ENCODE measurements at places on chromosomes 1 and 21. TPM values are rescaled to one million over a fixed set of nuclear protein-coding genes. Genes with fewer than 3 reads are reported as not detected.
A peak's percentile ranks its signal among the peaks of the same experiment; 100 is the strongest.

- peaks cover 38% of the 10 kb centered on the region for H3K36me3 ChIP-seq
- H3K4me1 ChIP-seq, result no peaks in the 10 kb centered on the region
- H3K27ac ChIP-seq, result no peak overlapping the region
- H3K27me3 ChIP-seq, result no peaks in the 10 kb centered on the region
- no peak for DNase-seq
Observed at GRCh38 chr1:226990133-226990716, 50.1 kb downstream of the COQ8A start.

PRKAB2 gene
- total RNA-seq, result 14.0 TPM

DNA sequence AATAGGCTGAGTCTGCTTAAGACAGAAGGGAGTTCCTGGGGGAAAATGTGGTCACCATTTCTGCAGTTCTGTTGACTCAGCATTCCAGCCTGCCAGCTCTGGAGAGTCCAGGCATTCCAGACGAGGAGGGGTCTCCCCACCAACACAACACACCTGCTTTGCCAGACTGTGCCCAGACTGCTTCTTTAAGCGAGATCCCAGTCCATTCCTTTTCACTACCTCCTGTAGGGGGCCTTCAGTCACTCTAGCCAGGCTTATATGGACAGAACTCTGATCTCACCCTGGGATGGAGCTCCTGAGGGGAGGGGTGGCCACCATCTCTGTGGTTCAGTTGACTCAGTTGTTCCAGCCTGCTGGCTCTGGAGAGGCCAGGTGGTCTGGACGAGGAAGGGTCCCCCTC, 48.5 kb downstream of the UBE2U start:
- no peak for DNase-seq
- H3K27me3 ChIP-seq, result peaks cover 63% of the 10 kb centered on the region
- no peak overlapping the region for H3K4me3 ChIP-seq
- H3K27ac ChIP-seq, result no peak overlapping the region
- no peaks in the 10 kb centered on the region for H3K4me1 ChIP-seq

DNA sequence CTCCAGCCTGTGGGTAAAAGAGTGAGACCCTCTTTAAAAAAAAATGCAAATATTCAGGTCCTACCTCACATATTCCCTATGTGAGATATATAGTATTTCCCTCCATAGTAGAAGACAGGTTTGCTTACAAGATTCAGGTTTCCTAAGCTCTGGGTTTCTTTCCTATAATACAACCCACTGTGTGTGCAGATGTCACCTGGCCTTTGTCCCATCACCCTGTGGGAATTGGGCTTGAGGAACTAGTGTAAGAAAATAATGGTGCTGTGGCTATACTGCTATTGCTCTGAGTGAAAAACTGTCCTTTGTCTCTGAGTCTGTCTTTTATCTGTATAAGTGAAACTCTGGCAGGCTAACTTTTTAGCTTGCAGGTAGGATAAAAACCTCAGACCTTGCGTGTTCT, 13.0 kb downstream of the C1orf146 start:
- no peak overlapping the region for H3K4me3 ChIP-seq
- no peaks in the 10 kb centered on the region for H3K4me1 ChIP-seq
- no peaks in the 10 kb centered on the region for H3K36me3 ChIP-seq
- H3K27me3 ChIP-seq, result peaks cover 10% of the 10 kb centered on the region
- DNase-seq, result no peak

DNA sequence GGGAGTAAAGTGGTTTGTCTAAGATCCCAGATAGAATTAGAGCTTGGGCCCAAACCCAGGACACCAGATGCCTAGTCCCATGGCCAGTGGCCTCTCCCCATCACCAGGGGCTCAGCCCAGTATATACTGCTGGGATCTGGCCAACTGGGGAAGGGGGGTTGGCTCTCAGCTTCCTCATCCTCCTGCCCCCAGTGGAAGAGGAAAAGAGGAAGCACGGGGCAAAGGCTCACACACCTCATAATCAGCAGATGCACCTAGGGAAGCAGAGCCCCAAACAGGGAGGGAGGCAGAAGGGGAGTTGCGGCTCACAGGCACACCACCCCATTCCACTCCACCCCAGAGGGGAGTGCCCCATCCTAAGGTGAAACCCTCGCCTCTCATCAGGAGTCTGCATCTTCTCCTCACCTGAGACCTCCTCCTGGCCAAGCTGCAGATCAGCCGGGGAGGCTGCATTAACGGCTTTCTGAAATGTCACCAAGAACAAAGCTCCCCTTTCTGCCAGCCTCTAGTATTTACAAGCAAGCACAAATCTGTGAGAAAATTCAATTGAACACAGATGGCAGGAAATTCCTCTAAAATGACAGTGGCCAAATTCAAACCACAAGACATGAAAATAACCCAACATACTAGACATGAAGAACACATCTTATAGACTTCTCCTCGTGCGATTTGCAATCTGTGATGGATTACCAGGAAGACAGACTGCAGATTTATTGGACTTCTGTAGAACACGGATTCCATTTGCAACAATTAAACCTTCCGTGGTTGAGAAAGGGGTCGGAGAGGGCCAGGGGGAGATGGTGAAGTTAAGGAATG, 82.8 kb downstream of the GLIS1 start:
- H3K36me3 ChIP-seq, result no peaks in the 10 kb centered on the region
- DNase-seq, result no peak
- peak overlapping the region; percentile 36 for H3K4me3 ChIP-seq
- peak overlapping the region; percentile 85 for H3K27ac ChIP-seq
- H3K4me1 ChIP-seq, result peaks cover 79% of the 10 kb centered on the region
- no peaks in the 10 kb centered on the region for H3K27me3 ChIP-seq

DNA sequence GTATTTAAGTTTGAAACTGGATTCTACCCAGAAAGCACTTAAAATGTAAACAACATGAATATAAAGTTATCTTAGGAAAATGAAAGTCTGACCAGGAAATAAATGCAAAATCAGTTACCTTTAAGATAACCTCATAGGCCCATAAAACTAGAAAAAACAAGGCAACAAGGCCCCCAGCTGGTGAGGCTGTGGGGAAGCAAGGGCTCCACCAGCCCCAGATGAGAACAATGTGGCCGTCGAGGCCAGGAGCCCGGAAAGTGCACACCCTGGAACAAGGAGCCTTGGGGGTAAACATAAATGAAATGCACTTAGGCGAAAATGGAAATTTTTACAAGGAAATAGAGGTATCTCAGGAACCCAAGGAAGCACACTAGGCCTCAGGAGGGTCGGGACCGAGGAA, 37.9 kb upstream of the BMP8B start:
- peaks cover 7% of the 10 kb centered on the region for H3K4me1 ChIP-seq
- H3K4me3 ChIP-seq, result no peak overlapping the region
- H3K27me3 ChIP-seq, result peaks cover 14% of the 10 kb centered on the region
- H3K36me3 ChIP-seq, result no peaks in the 10 kb centered on the region

DNA sequence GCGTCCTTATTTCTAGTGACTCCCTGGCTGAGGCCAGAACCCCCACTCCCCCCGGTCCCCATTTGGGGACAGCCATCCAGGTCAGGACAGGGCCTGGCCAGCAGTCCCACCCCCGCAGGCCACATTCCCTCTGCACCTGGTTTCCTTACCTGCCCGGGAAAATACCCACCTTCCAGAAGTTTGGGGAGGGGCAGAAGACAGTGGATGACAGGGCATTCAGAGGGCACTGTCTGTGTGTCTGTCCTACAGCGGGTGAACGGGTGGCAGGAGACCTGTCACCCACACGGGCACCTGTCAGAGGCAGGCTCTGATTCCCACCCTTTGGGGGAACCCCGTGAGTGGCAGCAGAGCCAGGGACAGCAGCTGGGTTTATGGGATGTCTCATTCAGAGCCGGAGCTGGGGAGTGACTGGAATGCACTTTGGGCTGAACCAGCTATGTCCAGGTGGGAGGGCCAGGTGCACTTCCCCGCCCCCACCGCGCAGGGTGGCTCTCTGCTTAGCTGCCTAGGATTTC, 2.0 kb downstream of the ARHGEF16 start:
- H3K4me3 ChIP-seq, result no peak overlapping the region
- no peaks in the 10 kb centered on the region for H3K27me3 ChIP-seq
- H3K4me1 ChIP-seq, result peaks cover 50% of the 10 kb centered on the region

GRCh38 chr1:26972821-26973220, 12.6 kb upstream of the KDF1 start:
- no peak for DNase-seq
- no peaks in the 10 kb centered on the region for H3K27me3 ChIP-seq
- H3K4me1 ChIP-seq, result peaks cover 10% of the 10 kb centered on the region
- H3K4me3 ChIP-seq, result no peak overlapping the region

NFYC gene
- 53.4 TPM for total RNA-seq

KRTAP19-5 gene
- total RNA-seq, result not detected

OR2M3 gene
- not detected for total RNA-seq

KCNAB2 gene
- 10.4 TPM for total RNA-seq

DNA sequence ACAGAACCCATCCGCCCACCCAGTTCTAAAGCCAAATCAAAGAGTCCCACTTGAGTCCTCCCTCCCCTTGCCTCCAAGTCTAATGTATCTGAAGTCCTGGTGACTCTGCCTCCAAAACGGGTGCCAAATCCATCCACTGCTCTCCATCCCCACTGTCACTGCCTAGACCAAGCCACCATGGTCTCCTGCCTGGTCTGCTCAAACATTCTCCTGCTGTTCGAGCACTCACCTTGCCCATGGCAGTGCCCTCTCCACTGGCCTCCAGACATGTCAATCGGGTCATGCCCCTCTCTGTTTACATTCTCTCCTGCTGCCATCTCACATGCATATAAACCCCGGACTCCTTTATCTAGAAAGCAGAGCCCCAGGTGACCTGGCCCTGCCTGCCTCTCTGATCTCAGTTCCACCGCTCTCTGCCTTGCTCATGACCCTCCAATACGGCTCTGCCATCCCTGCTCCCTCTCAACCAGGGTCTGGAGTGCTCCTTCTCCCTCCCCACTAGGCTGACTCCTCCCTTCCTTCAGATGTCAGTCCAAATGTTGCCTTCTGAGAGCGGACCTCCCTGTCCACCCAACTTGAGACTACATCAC, 32.1 kb upstream of the MX1 start:
- no peaks in the 10 kb centered on the region for H3K36me3 ChIP-seq
- DNase-seq, result no peak
- no peak overlapping the region for H3K27ac ChIP-seq
- peaks cover 33% of the 10 kb centered on the region for H3K27me3 ChIP-seq
- no peaks in the 10 kb centered on the region for H3K4me1 ChIP-seq
- no peak overlapping the region for H3K4me3 ChIP-seq

CLCNKB gene
- 0.34 TPM for total RNA-seq

GRCh38 chr1:5580926-5581325, 411.3 kb downstream of the NPHP4 start:
- DNase-seq, result no peak
- H3K27me3 ChIP-seq, result no peaks in the 10 kb centered on the region
- no peak overlapping the region for H3K4me3 ChIP-seq
- no peaks in the 10 kb centered on the region for H3K36me3 ChIP-seq
- no peaks in the 10 kb centered on the region for H3K4me1 ChIP-seq

KLHDC9 gene
- total RNA-seq, result 3.7 TPM

- H3K4me3 ChIP-seq, result no peak overlapping the region
- no peaks in the 10 kb centered on the region for H3K36me3 ChIP-seq
- no peak for DNase-seq
- no peak overlapping the region for H3K27ac ChIP-seq
- peaks cover 6% of the 10 kb centered on the region for H3K27me3 ChIP-seq
Observed at GRCh38 chr21:25818121-25818520, 83.3 kb downstream of the GABPA start.

SHISAL2A gene
- total RNA-seq, result not detected

GRCh38 chr1:37325010-37325409, 149.4 kb upstream of the ZC3H12A start:
- DNase-seq, result no peak
- H3K4me3 ChIP-seq, result no peak overlapping the region
- no peak overlapping the region for H3K27ac ChIP-seq
- no peaks in the 10 kb centered on the region for H3K36me3 ChIP-seq
- H3K4me1 ChIP-seq, result no peaks in the 10 kb centered on the region
- H3K27me3 ChIP-seq, result no peaks in the 10 kb centered on the region

DNA sequence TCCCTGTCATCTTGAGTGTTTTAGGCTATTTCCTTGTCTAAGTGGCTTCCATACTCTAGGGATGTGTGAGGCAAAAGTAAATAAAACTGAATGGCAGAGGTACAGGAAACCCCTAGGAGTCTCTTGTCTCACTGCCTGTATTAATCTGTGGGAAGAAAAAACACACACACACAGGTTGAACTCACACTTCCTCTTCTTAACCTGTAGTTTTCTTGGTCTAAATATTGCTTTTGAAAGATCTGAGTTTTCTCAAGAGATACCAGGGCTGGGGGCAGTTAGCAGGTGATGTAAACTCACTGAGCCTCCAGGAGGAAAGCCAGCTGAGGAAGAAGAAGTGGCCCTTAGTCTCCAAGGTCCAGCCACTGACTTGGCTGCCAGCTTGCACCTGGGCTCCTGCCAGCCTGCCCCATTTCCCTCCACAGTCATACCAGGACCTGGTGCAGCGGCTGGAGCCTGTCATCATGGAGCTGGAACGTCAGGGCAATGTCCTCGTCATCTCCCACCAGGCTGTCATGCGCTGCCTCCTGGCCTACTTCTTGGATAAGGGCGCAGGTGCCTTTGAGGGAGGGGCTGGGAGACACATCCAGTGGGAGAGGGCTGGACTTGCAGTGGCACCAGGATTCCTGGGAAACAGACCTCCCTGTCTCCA, 16.9 kb downstream of the PFKFB2 start:
- H3K27me3 ChIP-seq, result no peaks in the 10 kb centered on the region
- peaks cover 49% of the 10 kb centered on the region for H3K36me3 ChIP-seq

GRCh38 chr1:31645274-31645568, 545 bp upstream of the PEF1 start:
- H3K27ac ChIP-seq, result peak overlapping the region; percentile 100
- no peaks in the 10 kb centered on the region for H3K36me3 ChIP-seq
- no peaks in the 10 kb centered on the region for H3K27me3 ChIP-seq
- DNase-seq, result no peak

TBX15 gene
- total RNA-seq, result 3.1 TPM

CHI3L1 gene
- not detected for total RNA-seq

HMGCS2 gene
- total RNA-seq, result not detected

GRCh38 chr1:234234199-234234598, 139.1 kb upstream of the COA6 start:
- H3K36me3 ChIP-seq, result no peaks in the 10 kb centered on the region
- peaks cover 16% of the 10 kb centered on the region for H3K27me3 ChIP-seq
- H3K4me1 ChIP-seq, result no peaks in the 10 kb centered on the region
- DNase-seq, result peak; percentile 73

KPNA6 gene
- 78.2 TPM for total RNA-seq

GRCh38 chr21:37414292-37415253, 48.0 kb downstream of the DYRK1A start:
- no peak overlapping the region for H3K4me3 ChIP-seq
- H3K27me3 ChIP-seq, result no peaks in the 10 kb centered on the region
- H3K27ac ChIP-seq, result peak overlapping the region; percentile 25

DNA sequence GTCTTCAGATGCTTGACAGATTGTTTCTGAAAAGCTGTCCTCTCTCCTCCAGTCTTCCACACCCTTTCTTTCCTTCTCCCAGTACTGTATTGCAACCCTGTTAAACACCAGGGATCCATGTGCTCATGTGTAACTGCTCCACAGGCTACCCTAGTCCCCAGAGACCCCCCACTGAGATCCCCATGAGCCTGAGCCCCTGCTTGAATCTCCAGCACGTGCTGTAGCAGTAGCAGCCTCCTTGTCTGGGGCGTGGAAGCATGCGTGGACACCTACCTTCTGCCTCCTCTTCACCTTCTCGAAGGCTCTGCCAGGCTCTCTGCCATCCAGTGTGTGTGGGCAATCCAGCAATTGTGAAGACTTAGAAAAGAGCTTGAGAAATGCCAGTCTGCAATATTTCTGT, 25.2 kb downstream of the GPR137B start:
- H3K36me3 ChIP-seq, result peaks cover 6% of the 10 kb centered on the region
- no peak overlapping the region for H3K27ac ChIP-seq
- no peaks in the 10 kb centered on the region for H3K27me3 ChIP-seq
- DNase-seq, result no peak

GRCh38 chr1:178609015-178609414, 96.1 kb downstream of the TEX35 start:
- H3K27me3 ChIP-seq, result no peaks in the 10 kb centered on the region
- peaks cover 63% of the 10 kb centered on the region for H3K4me1 ChIP-seq
- DNase-seq, result no peak
- peak overlapping the region; percentile 70 for H3K27ac ChIP-seq

ALX3 gene
- total RNA-seq, result not detected
